ENCODE measurements at places on chromosomes 1 and 21.

DNA sequence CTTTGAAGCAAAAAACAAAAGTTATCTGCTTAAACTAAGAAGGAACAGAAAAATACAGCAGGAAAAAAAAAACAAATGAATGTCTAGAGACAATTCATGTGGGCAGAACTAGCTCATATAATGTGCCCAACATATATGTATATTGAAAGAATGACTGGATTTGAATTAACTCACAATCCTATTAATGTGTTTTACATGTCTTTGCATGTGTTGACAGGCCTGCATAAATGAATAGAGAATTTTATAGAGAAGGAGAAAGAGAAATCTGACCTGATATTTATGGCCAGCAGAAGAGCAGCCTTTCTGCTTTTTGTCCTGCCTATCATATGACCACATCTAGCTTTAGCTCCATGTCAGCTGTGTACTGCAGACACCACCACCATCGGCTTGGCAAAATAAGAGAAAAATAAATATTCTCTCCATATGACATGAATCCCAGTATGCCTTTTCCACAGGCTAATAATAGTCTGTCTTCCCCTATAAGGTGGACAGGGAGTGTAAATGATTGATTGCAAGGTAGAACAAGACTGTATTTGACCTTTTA, 171.5 kb upstream of the PALMD start:
- no peak for DNase-seq

- DNase-seq: no peak
Observed at GRCh38 chr1:77361621-77362020, 79.8 kb downstream of the AK5 start.

- no peak for DNase-seq
Observed at GRCh38 chr1:116628448-116628847, 39.1 kb downstream of the IGSF3 start.

DNA sequence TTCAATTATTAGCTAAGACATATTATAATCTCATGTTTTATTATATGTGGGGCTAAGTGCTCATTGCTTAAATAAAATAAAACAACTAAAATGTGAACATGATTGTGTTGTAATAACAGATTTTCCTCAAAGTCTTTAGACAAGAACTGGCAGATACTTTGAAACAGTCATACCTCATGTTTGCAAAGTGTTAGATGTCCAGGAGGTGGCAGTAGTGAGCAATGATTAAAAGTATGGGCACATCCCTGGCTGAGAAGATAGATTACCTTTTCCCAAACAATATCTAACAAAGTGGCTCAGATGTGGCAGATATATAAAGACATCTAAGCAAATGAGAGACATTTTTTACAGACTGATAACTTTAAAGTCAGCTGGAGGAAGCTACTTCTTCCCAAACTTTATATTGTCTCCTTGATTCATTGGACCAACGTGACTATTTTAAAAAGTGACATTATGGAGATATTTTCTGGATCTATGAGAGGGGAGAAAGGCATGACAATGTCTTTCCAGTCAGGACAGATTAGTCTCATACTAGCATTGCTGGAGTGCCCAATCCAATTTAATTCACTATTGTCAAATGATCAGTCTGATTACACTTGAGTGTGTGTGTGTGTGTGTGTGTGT, 269.8 kb downstream of the S1PR1 start:
- peak; percentile 70 for DNase-seq

GRCh38 chr1:903721-904271, 19.9 kb upstream of the SAMD11 start:
- no peak for DNase-seq

DNA sequence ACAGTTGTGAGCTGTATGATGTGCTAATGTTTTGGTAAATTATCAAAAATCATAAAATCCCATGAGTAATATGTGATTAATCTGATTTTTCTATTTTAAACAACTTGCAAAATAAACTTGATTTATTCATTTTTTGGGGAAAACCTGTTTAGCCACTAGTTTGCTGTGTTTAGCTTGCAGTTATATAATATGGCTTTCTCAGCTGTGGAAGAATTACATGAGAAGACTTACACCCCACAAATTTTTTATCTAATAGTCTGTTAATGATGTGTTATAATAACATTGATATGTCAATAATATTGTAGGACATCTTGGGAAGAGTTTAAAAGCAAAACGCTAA, 2.4 kb upstream of the ERRFI1 start:
- DNase-seq: no peak
